NCI-H1436 (cell line): ENCODE measurements at places on chromosomes 3 and 15.

DNA sequence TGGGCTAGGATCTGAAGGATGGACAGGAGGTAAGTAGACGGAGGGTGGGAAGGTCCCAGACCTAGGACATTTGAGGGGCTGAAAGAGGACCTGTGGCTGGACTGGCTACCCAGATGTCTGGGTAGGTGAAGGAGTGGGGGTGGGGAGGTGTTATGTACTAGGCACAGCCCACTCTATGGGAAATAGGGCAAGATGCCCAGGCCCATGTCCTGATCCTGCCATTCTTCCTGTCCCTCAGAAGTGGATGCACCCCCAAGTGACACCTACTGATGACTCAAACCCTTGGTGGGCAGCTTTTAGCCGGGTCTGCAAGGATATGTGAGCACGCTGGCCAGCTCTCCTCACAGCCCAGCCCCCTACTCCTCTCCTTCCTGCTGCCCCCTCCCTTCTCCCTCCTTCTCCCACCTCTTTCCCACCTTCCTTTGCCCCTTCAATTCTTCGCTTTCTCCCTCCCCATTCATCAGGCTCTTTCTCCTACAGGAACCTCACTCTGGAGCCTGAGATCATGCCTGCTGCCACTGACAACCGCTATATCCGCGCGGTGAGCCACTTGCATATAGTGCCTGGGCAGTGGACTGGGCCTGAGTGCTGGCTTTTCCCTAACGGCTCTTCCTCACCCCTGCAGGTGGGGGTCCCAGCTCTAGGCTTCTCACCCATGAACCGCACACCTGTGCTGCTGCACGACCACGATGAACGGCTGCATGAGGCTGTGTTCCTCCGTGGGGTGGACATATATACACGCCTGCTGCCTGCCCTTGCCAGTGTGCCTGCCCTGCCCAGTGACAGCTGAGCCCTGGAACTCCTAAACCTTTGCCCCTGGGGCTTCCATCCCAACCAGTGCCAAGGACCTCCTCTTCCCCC, 5.2 kb downstream of the ACY1 start:
- no peak for DNase-seq

GRCh38 chr3:188824566-188824965, 347.2 kb upstream of the TPRG1 start:
- no peak for DNase-seq

DNA sequence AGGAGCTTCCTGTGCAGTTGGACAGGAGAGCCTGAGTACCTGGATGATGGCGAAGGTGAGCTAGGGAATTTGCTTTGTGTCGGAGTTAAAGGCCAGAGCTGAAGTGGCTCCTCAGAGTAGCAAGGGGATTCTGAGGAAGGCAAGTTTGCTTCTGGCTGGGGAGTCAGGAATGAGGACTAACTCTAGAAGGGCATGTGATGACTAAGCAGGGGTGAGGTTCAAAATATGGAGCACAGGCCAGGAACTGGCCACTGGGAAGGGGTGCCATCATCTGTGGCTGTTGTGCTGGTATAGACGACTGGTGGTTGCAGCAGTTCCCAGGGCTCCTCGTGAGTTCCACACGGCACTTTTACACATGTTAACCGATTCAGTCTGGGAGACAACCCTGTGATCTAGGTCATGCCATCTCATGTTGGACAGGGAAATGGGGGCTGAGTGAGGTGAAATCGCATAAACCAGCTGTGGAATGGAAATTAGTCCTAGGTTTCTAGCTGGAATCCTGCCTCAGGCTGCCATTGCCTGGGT, 100.8 kb downstream of the EEFSEC start:
- DNase-seq, result no peak

DNA sequence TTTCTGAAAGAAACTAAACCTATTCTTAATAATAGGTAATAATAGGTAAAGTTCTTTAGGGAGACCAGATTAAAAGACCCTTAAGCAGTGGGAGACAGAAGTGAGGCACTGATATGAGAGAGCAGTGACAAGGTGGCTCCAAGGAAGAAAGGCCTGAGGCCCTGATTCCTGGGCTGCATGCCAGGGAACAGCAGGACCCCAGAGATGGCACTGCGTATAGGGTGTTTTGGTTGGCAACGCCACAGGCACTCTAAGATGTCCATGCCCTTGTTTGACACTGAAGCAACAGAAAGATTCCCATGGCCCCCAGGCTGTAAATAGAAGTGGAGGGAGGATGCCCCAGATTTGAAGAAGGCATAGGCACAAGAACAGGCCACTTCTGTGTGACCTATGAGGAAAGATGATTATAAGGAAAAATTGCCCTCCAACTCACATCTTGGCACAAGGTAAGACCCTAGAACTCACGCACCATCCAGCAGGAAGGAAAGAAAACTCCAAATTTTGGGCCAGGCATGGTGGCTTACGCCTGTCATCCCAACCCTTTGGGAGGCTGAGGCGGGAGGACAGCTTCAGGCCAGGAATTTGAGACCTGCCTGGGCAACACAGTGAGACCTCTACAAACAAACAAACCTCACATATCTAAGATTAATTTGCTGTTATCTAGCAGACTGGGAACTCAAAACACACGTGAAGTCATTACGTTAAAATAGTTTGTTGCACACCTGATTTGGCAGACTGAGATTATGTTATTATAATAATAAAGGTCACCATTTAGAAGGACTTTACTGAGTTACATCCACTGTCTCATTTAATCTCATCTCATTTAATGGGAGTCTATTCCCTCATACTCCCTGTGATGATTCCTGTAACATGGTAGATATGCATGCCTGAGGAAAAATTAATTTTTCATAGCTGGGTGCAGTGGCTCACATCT, 10.5 kb upstream of the BLM start:
- no peak for DNase-seq

DNA sequence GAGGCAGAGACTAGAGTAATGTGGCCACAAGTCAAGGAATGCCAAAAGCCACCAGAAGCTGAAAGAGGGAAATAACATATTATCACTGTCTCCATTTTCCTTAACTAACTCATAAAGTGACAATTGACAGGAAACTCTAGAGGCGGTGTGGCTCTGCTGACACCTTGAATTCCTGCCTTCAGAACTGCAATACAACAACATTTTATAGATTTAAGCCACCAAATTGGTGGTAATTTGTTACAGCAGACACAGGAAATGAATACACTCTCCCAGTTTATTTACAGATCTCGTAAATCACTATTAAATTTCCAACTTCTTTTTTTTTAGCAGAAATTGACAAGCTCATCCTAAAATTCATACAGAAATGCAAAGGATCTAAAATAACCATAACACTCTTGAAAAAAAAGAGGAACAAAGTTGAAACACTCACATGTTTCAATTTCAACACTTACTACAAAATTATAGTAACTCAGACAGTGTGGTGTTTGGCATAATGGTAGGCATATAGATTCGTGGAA, 449.9 kb downstream of the OTOL1 start:
- DNase-seq, result no peak

GRCh38 chr3:35666888-35667287, 27.6 kb downstream of the ARPP21 start:
- DNase-seq, result no peak

- no peak for DNase-seq
Measured at GRCh38 chr3:196603683-196604082, 35.2 kb downstream of the FBXO45 start.

- DNase-seq, result no peak
Measured at GRCh38 chr15:70704166-70704565, 59.2 kb downstream of the UACA start.

- no peak for DNase-seq
Measured at GRCh38 chr3:185153171-185153771, 411 bp upstream of the C3orf70 start.

DNA sequence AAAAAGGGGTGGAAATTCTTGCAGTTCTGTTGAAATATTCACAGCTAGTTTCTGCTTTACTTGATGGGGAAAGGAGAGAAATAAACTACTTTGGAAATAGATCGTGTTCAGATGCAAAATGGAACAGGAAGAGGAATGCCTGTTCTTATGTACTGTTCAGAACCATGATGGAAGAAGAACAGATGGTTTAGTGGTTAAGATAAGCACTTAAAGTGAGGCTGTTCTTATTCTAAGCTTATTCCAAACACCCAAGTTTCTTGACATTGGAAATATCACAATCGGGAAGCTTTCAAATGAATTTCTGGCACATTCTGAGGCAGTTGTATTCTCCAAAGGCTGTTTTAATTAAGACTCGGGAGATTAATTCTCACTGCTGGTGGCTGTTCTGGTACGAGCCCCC, 228.5 kb downstream of the LSAMP start:
- DNase-seq, result no peak

DNA sequence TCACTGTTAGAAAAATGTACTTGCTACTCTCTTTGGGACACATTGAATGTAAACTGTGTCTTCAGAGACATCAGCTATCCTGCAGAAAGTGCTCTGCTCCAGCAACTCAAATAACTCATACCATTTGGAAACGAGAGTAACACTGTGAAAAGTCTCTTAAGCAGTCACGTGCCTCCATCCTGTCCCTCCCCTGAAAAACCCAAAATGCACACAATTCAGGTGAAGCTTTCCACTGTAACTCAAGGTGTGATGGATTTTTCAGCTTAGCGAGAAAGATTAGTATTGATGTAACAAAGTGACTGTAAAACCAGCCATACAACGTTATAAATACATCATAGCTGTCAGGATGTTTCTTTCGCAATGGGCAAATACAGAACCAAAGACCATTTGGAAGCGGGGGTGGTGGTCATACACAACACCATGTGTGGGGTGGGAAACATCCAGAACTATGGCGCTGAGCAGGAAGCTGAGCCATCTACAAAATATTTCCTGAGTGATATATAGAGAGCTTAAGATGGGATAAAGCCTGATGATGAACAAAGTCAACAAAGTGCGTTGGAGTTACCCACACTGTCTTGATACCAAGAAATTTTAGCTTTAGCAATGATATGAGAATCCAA, 332.3 kb downstream of the FOXP1 start:
- no peak for DNase-seq

DNA sequence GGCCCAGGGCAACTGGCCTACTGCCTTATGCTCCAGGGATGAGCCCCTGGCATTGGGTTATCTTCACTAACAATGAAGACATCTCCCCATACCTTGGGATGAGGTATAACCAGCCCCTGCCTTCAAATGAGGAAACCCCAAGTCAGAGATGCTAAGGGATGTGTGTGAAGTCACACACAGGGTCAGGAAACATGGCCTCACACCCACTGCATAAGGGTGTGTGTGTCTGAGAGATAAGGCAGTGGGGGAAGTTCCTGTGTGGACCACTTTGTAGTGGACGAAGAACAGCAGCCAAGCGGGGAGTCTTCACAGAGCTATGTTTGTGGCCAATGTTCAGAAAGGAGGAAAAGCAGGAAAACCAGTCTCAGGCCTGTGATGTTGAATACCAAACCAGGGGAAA, 10.5 kb downstream of the ELP6 start:
- DNase-seq, result no peak

- DNase-seq, result no peak
Measured at GRCh38 chr3:189570916-189571315, 60.3 kb upstream of the TP63 start.

DNA sequence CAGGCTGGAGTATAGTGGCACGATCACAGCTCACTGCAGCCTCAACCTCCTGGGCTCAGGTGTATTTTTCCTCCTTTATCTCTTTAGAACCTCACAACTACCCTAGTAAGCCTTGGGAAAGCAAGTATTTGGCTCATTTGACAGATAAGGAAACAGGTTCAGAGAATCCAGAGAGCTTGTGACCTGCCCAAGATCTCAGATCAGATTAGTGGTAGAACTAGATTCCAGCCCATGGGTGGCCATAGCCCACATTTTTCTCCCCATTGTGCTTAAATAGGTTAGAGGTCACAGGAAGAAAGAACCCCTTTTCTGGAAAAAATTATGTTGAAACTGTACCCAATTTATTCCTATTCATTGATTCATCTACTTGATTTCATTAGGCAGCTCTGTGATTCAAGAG, 64.3 kb downstream of the TSC22D2 start:
- no peak for DNase-seq

- no peak for DNase-seq
Measured at GRCh38 chr15:67085237-67085817, 19.9 kb downstream of the SMAD3 start.

DNA sequence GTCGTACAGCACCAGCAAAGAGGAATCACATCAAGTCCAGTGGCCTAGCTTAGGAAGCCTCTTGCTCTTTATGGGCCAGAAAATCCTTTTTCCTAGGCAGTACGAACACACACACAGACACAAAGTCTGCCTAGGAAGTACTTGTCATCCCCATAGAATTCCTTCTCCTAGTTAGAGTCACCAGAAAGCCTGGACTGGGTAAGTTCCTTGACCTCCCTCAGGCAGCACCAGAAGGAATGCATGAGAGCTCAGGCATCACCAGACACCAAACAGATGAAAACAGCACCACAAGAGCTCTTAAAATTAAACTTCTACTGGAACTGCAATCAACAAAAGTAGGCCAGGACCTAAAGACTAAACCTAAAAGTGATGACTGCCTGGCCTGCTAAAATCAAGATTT, 192.9 kb upstream of the CCDC54 start:
- DNase-seq, result no peak

DNA sequence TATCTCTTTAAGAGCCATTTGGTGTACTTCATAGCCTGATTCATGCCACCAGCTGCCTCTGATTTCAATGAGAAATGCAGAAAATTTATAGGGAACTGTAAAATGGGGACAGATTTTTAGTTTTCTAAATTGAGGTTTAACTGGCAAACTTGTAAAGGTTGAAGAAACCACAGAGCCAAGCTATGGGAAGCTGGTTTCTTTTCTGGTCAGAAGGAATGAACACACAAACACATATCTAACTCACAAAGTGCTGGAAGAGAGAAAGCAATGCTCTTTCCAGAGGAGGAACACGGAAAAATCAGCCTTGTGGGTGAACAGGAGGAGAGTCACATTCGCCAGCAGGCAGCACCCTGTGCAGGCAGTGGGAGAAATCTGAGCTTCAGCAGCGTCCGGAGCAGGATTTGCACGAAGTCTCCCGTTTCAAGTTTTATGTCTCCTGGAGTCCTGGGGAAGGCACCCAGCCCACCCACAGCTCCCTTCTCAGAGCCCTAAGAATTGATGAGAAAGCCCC, 481 bp downstream of the MASP1 start:
- DNase-seq, result peak; percentile 8

DNA sequence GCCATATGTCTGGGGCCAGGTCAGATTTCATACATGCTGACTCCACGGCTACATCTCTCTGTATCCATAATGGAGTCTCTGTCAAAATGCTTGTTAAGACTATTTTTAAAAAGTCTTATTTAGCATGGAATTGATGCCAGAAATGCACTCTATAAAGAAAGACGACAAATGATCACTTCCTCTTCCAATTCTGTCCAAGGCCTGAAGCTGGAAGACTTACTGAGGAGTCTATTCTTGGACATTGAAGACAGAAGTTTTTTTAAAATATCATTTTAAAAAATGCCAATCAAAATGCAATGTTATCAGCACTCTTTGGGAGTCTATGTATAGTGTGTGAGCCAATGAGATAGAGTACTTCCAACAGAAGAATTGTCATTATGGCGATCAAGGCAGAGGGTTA, 27.9 kb upstream of the NMNAT3 start:
- no peak for DNase-seq

- peak; percentile 10 for DNase-seq
Measured at GRCh38 chr15:91021516-91022074, 799 bp downstream of the VPS33B start.

- no peak for DNase-seq
Measured at GRCh38 chr3:60552581-60552980, 698.7 kb downstream of the FHIT start.
